ENCODE measurements at places on chromosomes 4 and X.

DNA sequence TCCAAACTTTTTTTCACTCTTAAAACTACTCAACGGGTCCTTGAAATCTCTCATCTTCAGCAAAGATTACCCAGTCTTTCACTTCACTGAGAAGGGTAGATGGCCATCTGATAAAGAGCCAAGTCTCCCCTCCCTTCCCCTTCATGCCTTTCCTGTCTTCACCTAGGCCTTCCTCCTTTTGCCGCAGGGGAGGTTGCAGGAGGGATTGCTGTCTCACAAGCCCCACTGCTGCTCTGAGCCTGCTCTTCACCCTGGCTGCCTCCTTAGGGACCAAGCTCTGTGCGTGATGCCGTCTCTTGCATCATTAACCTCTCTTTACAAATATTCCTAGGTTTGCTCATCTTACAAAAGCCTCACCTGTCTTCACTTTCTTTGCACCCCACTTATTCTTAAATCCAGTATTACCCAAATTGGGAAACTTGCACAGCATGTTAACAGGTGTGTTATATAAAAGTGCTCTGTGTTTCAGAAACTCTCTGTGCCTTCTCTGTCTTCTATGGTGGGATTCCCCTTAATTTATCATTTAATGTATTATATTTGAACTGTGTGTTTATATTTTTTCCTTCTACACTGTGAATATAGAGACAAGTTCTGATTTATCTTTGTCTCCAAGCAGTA lies 3.8 kb downstream of the ZFX start:
- DNase-seq = no peak

DNA sequence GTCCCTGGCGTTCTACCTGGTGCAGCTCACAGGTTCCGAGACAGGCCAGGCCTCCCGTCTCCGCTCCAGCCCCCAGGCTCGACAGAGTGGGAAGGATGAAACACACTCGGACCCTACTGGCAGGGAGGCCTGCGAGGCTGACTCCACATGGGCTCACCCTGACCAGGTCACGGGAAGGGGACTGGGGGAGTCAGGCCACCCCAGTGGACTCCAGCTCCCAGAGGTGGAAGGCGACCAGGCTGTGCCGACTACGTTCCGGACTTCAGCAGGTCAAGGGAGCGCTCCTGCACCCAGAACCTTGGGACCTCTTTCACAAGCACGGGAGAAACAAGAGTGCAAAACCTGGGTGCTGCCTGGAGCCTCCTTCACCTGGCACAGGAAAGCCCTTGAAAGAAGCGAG lies 4.6 kb upstream of the IRAK1 start:
- DNase-seq = no peak

DNA sequence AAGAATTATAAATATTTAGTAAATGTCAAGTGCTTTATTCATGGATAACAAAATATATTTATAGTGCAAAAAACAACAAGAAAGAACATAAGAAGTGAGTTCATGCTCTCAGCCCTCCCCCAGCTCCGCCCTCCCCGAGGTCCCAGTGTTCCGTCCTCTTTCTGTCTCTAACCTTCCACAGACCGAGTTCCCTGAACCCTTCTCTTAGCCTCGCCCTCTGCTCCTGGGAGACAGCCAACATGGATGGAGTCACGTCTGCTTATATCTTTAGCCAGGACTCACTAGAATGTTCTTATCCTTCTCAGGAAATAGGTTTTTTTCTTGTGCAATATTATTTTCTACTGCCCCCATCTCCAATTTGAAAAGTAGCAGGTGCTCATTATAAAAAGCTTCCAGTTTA lies 40.1 kb upstream of the HELT start:
- no peak for DNase-seq

- no peak for DNase-seq
Measured at GRCh38 chrX:13235930-13236329, 83.9 kb downstream of the ATXN3L start.

DNA sequence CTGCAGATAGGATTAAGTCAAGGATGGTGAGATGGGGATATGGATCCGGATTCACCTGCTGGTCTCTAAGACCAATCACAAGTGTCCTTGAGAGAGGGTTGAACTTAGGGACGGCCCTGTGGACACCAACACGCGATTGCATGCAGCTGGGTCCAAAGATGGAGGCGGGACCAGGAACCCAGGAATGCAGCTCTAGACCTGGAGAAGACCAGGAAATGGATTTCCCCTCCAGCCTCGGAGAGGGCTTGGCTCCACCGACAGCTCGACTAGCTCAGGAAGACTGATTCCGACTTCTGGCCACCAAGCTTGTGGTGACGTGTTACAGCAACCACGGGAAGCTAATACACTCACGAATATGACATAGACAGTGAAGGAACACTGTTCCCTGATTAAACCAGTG lies 4.7 kb downstream of the C4orf50 start:
- no peak for DNase-seq

- no peak for DNase-seq
Measured at GRCh38 chrX:40893251-40893910, 158.0 kb upstream of the MED14 start.

DNA sequence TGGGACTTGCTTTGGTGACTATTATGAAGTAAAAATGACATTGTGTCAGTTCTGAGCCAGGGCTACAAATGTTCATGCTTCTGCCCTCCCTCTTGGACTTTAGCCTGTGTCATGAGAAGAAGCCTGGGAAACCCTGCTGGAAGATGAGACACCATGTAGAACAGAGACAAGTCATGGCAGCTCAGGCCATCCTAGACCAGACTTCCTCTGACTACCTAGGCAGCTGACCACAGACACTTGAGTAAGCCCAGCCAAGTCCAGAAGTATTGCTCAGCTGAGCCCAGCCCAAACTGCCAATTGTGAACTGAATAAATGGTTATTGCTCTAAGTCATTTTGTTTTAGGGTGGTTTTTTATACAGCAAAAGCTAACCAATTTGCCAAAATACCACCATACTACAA lies 467.6 kb upstream of the CNKSR2 start:
- DNase-seq = peak; percentile 35

- no peak for DNase-seq
Measured at GRCh38 chrX:151983186-151983585, 8.7 kb upstream of the GABRE start.

DNA sequence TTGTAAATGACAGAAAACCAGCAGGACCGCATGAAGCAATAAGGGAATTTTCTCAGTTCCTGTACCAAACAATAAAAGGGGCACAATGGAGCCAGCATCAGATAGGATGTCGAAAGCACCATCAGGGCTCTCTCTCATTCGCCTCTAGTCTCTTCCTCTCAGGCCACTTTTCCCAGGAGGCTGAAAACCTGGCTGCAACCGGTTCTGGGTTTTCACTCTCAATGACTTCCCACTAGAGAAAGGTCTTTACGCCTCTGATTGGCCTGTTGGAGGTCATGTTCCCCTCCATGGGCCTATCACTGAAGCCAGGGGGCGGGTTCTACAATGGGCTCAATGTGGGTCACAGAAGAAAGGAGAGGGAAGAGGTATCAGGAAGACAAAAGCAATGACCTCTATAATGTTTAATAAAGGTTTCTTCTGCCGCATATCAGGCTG lies 29.3 kb downstream of the ZNF827 start:
- no peak for DNase-seq

- DNase-seq = no peak
Measured at GRCh38 chr4:96739101-96739500, 899.2 kb downstream of the PDHA2 start.

DNA sequence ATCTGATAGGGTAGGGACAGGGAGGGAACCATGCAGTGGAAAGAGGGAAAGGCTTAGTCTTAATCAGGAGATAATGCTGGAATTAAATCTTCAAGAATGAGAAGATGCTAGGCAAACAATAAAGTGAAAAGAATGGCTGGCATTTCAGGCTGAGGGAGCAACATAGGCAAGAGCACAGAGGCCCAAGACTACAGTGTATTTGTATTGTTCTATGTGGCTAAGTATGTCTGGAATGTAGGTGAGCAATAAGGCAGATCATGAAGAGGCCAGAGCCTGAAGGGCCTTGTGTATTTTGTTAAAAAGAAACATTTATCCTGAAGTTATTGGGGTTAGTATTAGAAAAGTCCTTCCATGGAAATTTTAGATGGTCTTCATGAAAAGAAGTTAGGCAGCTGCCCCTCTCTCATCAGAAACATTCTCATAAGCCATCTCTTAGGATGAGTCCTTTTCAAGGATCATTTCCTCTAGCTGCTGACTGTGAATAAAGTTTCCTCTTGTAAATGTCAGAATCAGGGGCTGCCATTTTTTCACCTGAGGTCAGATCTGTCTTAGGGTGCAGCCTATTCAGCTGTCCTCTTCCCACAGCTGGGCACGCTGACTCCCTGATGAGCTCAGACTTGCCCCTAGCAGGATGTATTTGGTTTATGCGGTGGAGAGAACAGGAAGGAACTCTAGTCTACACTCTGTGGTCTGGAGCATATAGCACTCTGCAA lies 46.3 kb downstream of the ATP10D start:
- DNase-seq = peak; percentile 69

DNA sequence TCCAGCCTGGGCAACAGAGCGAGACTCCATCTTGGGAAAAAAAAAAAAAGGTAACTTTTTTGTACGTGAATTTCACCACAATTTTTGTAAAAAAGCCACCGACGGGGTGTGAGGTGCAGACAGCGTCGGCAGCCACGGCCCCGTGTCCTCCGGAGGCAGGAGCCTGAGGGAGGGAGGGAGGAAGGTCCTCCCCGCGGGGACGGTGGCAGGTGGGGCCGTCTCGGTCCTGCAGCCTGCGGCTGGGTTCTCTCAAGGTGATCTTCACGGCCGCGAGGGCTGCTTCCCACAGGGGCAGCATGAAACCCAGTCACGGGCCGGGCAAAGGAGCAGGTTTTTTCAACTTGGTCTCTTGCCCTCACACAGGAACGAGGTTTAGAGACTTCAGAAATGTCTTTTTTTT lies 14.0 kb downstream of the PLCXD1 start:
- no peak for DNase-seq

GRCh38 chr4:25984796-25985195 lies 70.8 kb downstream of the SMIM20 start:
- DNase-seq = no peak

- DNase-seq = peak; percentile 70
Measured at GRCh38 chr4:86359944-86360478, at the start of gene MAPK10. Gene MAPK10 (minus strand): TSS chr4:86360053.

DNA sequence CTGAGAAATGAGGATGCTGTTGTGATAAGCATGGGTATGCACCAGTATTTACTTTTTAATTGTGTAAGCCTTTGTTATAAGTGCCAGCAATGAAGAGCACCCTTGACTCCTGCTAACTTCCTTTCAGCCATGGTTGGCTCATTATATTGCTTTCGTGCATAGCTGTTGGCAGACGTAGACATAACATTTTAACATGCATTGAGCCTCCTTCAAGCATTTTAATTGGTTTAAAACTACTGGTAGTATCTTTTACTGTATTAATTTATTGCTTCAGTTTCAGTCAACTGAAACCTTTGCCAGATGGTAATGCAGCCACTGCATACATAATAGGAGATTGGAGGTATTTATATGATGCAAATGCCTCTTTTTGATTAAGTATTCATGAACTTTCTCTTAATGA lies 1285.4 kb downstream of the PCDH18 start:
- no peak for DNase-seq

DNA sequence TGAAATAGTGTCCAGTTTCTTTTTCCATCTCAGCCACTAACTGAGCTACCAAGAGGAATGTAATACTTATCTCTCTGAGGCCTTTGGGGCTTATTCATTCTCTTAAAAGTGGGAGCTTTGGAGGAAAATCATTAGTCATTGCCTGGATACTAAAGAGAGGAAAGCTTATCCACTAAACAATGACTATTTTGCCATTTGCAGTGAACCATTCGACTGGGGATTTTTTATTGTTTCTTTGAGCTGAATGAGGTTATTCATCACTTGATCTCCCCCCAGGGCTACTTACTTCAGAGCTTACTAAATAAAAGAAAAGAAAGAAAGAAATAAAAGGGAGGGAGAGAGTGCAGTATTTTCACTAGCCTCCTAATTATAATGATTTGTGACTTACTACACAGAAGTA lies 1329.5 kb upstream of the TENM3 start:
- DNase-seq = peak; percentile 58

GRCh38 chr4:5866841-5867813 lies 25.8 kb downstream of the CRMP1 start:
- DNase-seq = no peak

DNA sequence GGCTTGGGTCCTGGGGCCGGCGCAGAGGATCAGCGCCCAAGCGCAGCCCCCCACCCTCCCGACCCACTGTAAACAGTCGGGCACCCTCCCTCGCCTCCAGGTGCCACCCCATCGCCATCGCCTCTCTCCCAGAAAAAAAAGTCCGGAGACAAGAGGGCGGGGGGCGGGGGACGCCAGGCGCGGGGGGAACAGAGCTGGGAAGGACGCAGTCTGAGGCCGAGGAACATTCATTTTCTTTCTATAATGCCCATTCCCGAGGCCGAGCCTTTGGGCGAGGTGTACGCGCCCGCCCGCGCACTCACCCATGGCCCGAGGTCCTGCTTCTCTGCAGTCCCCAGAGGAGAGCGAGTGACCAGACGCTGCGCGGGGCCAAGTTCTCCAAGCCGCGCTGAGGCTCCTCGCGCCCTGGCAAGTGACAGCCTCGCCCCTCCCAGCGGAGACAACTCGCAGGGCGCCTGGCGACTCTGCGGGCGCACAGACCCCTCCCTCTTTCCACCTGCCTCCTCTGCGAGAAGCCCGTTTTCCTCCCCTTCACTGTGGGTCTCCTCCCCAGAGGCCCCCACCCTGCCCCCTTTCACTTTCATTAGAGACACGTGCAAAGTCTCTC lies 63.5 kb upstream of the WDR17 start:
- DNase-seq = peak; percentile 49

GRCh38 chr4:169253904-169254303 lies 16.9 kb downstream of the SH3RF1 start:
- peak; percentile 37 for DNase-seq

- DNase-seq = no peak
Measured at GRCh38 chr4:134024251-134024650, 177.3 kb downstream of the PABPC4L start.

DNA sequence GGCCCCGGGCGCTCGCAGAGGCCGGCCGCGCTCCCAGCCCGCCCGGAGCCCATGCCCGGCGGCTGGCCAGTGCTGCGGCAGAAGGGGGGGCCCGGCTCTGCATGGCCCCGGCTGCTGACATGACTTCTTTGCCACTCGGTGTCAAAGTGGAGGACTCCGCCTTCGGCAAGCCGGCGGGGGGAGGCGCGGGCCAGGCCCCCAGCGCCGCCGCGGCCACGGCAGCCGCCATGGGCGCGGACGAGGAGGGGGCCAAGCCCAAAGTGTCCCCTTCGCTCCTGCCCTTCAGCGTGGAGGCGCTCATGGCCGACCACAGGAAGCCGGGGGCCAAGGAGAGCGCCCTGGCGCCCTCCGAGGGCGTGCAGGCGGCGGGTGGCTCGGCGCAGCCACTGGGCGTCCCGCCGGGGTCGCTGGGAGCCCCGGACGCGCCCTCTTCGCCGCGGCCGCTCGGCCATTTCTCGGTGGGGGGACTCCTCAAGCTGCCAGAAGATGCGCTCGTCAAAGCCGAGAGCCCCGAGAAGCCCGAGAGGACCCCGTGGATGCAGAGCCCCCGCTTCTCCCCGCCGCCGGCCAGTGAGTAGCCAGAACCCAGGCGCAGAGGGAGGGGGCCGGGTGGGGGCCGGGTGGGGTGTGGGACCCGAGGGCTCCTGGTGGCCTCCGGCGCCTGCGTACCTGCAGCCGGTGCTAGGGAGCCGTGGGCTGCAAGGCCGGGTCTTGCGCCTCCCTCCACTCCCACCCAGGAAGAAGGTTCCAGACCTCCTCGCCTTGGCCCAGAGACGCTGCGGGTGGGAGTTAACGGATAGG lies 534 bp downstream of the MSX1 start:
- DNase-seq = peak; percentile 37

All from AG20443 (cell line).